ENCODE measurements at places on chromosomes 4 and X.

GRCh38 chr4:147034372-147034771, 88.7 kb upstream of the TTC29 start:
- DNase-seq, result no peak

GRCh38 chr4:95857761-95858160, 17.9 kb downstream of the PDHA2 start:
- no peak for DNase-seq

GRCh38 chr4:109631532-109632108, 71.6 kb downstream of the MCUB start:
- DNase-seq, result no peak

DNA sequence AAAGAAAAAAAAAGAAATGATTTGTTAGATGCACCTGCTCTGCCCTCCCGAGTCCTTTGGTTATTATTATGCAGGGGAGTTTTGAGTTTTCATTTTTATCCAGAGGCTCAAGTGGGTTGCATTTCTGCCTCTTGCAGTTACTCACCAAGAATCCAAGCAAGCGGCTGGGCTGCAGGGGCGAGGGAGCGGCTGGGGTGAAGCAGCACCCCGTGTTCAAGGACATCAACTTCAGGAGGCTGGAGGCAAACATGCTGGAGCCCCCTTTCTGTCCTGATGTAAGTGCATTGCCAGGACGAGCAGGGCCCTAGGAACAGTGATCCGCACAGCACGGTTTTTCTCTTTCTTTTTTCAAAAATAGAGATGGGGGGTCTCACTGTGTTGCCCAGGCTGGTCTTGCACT, 39.1 kb downstream of the HTT-AS start:
- DNase-seq, result no peak

- no peak for DNase-seq
Observed at GRCh38 chrX:22021751-22022324, 10.3 kb upstream of the PHEX start.

DNA sequence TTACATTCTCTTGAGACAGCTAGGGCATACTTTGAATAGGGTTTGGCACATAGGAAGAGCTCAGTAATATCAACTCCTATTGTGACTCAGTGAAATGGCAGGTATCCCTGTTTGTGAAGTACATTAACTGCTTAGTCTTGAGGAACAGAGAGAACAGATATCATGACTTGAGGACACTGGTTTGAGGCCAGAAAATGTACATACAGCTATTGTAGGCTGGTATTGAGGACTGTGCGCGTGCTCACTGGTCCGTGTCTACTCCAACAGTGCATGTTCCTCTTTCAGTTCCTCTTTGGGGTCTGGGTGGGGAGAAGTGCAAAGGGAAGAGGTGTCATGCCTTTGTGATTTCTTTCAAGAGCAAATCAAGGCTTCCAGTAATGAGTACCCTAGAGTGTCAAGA, 34.6 kb upstream of the TBC1D9 start:
- no peak for DNase-seq

DNA sequence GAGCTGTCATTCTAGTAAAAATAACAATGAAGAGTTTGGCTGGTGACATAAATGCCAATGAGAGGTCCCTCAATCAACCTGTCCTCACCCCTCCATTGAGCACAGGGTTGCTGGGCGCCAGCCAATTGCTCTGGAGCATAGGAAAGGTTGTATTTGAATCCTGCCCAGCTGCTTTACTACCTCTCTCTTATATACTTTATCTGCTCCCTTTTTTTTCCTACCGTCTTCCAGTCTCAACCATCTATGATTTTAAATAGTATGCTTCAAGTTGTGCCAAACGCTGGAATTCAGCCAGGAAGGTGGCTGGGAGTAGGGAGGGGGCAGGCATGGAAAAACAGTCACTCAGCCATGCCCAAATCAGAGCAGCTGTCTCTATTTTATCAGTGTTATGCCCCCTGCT, 153.8 kb downstream of the NR3C2 start:
- DNase-seq, result no peak

DNA sequence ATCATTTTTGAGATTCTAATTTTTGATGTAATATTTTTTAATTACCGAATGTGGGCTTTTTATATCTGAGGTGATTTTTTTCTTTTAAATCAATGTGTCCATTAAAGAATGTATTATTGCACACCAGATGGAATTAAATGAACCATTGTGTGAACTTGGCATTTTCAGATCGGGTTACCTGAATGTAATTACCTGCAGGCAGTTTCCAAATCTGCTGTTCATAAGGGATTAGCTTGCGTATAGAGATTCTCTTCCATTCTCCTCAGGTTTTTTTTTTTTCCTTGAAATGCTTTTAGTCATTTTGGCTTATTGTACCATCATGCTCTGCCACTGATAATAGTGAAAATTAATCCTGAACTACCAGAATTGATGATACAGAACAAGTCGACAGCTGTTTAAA, 511.5 kb upstream of the ATOH1 start:
- DNase-seq, result no peak

GRCh38 chrX:153794897-153795816, 689 bp downstream of the SSR4 start:
- DNase-seq, result no peak

GRCh38 chr4:42628740-42629139, 28.2 kb downstream of the ATP8A1 start:
- no peak for DNase-seq

GRCh38 chr4:184959309-184959708, 59.0 kb upstream of the HELT start:
- DNase-seq, result no peak

- DNase-seq, result no peak
Observed at GRCh38 chr4:38243388-38244053, 283.3 kb downstream of the PTTG2 start.

DNA sequence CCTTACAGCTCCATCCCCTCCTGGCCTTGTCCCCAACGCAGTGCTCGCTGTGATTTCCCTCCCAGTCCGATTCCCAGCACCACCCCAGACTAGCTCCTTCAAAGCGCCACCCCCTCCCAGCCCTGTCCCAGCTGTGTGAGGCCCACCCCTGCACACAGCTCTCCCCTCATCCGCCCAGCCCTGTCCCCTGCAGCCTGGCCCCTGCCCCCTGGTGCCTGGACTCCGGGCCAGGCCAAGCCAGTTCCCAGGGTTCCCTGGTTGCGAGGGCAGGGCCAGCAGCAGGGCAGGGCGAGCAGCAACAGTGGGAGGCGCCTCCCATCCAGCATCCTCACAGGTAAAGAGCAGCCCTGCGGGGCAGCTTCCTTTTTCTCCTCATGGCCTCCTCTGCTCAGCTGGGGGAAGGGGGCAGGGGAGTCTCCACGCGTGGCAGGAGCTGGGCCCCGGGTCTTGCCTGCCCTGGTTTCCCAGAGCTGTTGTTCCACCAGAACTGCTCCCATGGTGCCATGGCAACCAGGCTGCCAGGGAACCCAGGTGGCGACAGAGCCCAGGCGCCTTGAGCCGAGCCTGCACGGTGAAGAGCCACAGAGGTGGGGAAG, 24.8 kb downstream of the IQSEC2 start:
- no peak for DNase-seq

- no peak for DNase-seq
Observed at GRCh38 chr4:161133586-161134276, 1030.1 kb downstream of the FSTL5 start.

DNA sequence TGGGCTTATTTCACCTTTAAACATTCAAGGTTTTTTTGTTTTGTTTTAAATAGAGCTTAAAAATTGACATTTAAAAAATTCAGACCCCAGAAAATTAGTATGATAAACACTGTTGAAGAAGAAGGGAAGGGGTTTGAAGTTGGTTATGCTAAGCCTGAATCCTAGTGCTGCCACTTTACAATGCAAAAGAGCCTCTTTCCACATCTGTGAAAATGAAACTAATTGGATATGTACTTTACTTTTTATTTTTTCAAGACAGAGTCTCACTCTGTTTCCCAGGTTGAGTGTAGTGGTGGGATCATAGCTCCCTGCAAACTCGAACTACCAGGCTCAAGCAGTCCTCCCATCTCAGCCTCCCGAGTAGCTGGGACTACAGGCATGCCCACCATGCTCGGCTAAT, 41.8 kb downstream of the FIP1L1 start:
- no peak for DNase-seq

DNA sequence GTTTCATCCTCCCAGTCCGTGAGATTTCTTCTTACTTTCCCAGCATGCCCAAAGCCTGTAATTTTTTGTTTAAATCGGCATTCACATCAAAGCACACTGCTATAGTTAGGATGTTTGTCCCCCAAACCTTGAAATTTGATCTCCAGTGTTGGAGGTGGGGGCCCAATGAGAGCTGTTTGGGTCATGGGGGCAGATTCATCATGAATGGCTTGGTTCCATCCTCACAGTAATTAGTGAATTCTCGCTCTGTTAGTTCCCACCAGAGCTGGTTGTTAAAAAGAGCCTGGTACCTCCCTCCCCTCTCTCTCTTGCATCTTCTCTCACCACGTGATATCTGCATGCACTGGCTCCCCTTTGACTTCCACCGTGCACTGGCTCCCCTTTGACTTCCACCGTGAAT, 40.5 kb upstream of the PGRMC2 start:
- no peak for DNase-seq

DNA sequence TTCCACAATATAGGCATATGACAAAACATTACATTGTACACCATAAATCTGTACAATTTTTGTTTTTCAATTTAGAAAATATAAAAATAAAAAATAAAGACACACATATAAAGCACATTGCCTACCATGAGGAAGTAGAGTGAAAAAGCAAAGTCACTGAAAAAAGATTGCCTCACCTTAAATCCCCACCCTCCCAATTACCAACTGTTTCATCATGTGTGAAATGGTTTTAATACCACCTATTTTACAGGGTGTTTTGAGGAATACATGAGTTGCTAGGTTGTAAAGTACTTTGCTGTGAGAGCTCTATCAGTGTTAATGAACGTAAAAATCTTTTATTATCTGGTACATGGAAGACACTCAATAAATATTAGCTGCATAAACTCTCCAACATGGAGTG, 373.6 kb upstream of the NDST3 start:
- DNase-seq, result no peak

DNA sequence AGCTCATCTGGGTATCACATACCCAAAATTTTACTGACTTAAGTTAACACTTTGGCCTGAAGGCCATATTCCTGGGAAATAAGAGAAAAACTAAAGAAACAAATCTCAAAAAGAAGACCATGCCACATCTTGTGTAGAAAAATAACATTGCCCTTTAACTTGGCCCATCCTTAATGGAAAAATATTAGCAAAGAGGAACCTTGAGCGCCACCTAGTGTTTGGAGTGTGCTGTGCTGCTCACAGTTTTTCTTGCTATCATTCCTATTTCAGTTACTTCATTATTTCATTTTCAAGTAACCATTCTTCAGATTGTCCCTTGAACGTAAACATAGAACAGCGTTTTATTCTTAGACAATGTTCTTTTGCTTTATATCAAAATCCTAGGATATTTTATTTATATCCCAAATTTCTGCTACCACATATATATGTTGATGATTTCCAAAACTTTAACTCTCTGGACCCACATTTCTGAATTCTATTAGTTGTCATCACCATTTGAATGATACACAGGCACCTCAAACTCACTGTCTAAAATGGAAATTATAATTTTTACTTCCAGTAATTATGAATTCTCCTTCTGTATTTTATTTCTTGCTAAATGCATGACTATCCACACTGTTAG, 999.0 kb upstream of the ADGRL3 start:
- DNase-seq, result no peak

GRCh38 chr4:156732634-156733033, 239.0 kb downstream of the PDGFC start:
- no peak for DNase-seq

DNA sequence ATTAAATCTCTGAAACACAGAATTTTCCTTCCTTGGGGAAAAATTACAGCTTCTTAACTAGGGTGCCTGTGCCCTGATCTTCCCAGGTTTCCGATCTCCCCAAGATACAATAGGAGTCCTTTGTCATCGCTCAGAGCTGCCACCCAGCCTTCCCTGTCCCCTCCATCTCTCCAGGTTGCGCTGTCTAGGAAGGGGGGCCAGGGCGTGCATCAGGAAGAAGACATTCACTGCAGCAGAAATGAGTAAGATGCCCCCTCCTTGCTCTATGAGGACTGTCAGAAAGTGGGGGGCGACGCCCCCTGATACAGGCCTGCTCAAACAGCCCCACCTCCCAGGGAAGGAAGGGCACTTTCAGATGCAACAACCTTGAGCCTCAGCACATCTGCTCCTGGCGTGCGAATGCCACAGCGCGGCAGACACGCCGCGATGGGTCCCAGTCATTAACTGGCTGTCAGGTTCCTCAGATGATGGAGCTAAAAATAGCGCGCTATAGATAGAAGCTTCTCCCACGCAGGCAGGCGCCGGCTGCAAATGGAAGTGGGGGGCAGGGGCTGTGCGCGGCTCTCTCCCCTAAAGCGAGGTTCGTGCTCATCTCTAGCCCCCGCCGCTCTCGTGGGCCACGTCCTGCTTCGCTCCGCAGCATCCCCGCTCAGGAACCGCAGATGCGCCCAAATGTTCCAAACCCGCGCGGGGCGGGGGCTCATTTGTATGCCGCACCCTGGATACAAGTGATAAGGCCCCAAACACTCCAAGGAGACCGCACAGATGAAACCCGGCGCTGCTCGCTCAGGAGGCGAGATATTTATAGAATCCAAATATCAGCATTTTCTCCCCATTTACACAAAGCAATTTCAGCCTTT, 57.6 kb upstream of the LGI2 start:
- no peak for DNase-seq
